Testis (tissue), 5 donors: ENCODE measurements at places on chromosomes 7 and 10.

GRCh38 chr10:75071756-75072155 lies 39.7 kb upstream of the SAMD8 start:
- DNase-seq: peak; percentile 37

DNA sequence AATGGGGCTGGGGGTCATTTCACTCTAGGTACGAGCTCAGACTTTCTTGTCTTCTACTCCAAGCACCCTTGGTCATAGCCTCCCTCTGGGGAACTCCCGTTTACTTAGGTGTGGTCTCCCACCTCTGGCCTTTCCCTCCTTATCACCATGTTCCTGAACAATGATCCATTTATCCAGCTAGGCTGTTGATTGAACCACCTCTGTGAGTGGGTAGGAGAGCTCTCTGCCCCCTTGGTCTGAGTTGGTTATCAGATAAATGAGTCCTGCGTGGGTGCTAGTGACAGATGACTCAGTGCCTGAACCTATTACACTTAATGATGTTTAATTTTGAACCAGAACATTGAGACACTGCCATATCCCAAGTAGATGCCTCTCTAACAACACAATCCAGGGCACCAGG lies 9.4 kb downstream of the BLNK start:
- DNase-seq: no peak

- no peak for DNase-seq
Measured at GRCh38 chr10:49140304-49141177, 6.7 kb upstream of the FAM170B start.

DNA sequence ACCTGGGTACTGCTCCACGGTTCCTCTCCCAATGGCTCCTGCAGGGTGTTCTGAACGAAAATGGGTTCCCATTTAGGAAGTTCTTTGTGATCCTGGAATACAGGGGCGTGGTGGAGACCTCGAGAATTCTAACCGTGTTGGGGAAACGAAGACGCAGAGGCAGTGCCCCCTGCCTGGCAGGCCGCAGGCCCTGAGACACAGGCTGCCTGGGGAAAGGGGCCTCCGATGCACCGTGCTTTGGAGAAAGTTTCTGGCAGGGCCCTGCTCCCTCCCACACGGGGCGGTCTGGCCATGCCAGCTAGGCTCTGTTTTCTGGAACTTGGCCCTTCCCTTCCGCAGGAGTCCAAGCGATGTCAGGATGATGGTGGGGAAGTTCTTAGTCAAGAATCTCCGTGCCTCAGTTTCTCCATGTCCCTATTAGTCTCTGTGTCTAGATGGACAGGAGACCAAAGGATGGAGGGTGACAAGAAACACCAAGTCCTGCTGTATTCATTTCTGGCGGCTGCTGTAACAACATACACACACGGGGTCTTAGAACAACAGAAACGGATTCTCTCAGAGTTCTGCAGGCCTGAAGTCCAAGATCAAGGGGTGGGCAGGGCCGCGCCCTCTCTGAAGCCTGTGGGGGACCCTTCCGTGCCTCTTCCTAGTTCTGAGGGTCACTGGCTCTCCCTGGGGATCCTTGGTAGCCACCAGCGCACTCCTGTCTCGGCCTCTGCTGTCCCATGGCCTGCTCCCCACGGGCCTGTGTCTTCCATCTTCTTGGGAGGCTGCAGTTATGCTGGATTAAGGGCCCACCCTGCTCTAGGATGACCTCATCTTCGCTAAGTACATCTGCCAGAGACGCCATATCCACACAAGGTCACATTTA lies 27.7 kb downstream of the PRKAG2 start:
- no peak for DNase-seq

GRCh38 chr7:101237206-101238067 lies at the start of gene CLDN15:
Gene CLDN15, minus strand, starts transcription at chr7:101237802. Its CDS starts 221 bp downstream, at chr7:101237581.
- DNase-seq: peak; percentile 74

GRCh38 chr7:48091506-48092433 lies 2.7 kb downstream of the UPP1 start:
- DNase-seq: no peak

- DNase-seq: no peak
Measured at GRCh38 chr7:73899731-73900142, 38.8 kb downstream of the TMEM270 start.
